NCI-H69 (cell line): ENCODE measurements at places on chromosomes 6 and 20.

DNA sequence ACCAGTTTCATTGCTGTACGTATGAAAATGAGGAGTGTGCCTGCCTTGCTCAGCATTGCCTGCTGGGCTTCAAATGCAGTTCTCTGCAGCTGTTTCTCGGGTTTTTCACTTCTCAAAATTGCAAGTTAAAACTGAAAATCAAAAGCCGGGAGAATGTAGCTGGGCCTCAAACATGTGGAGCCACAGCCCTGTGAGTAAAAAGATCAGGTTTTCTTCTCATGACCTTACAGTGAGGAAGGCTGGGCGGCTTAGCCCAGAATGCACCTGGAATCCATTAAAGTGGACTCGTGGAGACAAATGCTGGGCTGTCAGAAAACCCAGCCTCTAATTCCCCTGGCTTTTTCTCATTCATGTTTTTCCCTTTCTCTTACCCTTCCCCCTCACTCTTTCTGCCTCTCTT lies 34.4 kb downstream of the DSE start:
- DNase-seq: peak; percentile 38

GRCh38 chr20:21137078-21137477 lies 11.2 kb downstream of the KIZ start:
- peak; percentile 55 for DNase-seq

GRCh38 chr6:156727715-156728385 lies 49.3 kb upstream of the ARID1B start:
- peak; percentile 63 for DNase-seq

GRCh38 chr6:51489133-51489532 lies 598.3 kb downstream of the PKHD1 start:
- DNase-seq: peak; percentile 71

GRCh38 chr6:55916188-55916587 lies 40.8 kb upstream of the BMP5 start:
- no peak for DNase-seq

- DNase-seq: no peak
Measured at GRCh38 chr20:37904845-37905373, 2.0 kb downstream of the VSTM2L start.

DNA sequence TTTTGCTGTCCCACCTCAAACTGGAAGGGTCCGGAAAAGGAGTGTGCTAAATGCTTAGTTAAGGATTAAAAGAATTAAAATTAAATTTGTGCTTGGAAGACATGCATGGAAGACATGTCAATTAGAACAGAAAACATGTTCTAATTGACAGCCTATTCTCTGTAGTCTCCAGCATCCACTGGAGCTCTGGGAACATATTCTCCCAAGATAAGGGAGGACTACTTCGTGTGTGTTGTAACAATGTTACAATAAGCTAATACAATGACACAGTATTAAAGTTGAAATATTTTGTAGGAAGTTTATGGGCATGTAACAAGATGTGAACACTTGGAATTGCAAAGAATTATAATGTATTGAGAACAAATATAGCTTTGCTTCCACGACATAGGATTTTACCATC lies 567.4 kb upstream of the CITED2 start:
- DNase-seq: no peak

GRCh38 chr20:10898552-10898951 lies 224.8 kb upstream of the JAG1 start:
- no peak for DNase-seq

DNA sequence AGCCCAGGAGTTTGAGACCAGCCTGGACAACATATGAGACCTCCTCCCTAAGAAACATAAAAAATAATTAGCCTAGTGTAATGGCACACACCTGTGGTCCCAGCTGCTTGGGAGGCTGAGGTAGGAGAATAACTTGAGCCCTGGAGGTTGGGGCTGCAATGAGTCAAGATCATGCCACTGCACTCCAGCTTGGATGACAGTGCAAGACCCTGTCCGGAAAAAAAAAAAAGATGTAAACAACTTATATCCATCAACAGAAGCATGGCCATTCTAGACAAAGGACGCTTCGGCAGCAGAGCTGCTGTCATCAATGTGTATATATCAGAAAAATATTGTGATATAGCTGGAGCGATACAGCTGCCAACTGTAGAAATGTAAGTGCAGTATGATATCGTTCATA lies 59.6 kb upstream of the ARID1B start:
- DNase-seq: peak; percentile 70
